ENCODE measurements at places on chromosomes 2 and 18.

DNA sequence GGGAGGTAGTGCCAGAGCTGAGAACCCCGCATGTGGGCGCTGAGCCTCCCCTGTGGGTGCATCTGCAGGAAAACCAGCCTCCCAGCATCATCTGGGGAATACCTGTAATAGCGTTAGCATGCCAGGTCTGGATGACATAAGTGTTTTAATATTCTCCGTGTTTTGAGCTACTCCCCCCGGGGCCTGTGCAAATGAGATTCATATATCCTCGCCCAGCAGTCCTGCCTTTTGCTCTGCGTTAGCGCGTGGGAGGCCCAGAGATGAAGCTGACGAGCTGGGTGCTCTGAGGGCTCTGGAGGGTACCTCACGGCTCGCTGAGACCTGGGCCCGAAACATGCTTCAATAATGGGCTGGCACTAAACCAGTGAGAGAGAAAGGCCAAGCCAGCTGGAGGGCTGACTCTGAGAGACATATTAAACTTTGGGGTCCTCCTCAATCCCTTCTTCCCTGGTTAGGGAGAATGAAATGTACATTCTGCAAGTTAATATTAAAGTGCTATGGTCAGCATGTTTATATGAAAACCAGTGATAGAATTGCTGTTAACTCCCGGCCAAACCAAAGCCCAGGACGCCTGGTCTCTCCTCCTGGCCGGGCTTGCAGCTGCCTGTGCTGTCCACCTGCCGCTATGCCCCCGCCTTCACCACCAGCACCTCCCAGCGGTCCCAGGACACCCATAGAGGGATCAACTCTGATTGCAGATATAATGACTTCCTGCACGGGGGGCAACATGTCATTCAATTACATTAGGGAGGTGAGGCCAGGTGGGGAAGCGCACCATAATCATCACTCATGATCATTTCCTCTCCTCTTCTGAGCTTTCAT lies 77.0 kb downstream of the EDAR start:
- no peak for DNase-seq

- no peak for DNase-seq
Measured at GRCh38 chr2:208183972-208184705, 5.7 kb downstream of the C2orf80 start.

DNA sequence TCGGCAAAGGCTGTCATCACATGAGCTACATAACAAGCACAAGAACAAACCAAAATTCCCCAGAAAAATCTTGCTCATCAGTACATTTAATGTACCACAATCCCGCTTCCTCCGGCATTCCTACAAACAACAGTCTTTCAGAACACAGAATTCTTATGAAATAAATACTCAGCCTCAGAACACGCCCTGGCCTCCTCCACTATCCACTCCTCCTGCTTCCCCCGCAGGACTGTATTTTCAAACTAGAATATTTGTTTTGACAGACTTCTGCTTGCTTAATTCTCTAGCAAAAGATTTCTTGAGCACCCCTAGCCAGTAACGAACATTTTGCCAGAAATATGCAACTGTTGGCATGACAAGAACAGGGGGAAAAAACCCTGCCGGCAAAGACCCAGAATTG lies 131.2 kb downstream of the THADA start:
- DNase-seq: no peak

DNA sequence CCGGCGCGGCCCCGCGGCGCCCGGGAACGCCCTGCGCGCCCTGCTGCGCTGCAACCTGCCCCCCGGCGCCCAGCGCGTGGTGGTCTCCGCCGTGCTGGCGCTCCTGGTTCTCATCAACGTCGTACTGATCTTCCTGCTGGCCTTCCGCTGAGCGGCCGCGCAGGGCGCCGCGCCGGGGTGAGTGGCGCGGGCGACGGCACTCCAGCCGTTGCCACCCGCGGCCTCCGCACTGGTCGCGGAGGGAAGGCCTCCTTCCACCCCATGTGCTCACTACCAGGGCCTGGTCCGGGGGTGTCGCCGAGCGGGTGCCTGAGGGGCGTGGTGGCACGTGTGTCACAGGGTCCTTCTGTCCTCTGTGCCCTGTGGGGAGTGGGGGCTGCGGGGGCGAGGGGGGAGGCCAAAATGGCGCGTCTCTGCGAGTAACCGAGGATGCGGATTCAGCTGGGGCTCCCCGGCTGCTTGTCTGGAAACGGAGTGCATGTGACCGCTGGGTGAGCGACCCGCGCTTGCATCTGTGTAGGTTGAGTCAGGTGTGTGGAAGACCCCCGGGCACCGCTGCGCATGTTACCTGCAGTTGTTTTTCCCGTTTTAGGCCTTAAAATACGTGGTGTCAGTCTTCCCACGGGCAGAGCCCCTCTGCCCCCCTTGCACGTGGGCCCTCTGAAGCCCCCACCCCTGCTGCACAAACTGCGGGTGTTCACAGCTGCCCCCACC lies 58.0 kb downstream of the FAM168B start:
- no peak for DNase-seq

GRCh38 chr2:188725746-188726360 lies 248.3 kb upstream of the COL3A1 start:
- DNase-seq: no peak

GRCh38 chr2:71833855-71834560 lies 313.7 kb downstream of the CYP26B1 start:
- no peak for DNase-seq

- DNase-seq: no peak
Measured at GRCh38 chr18:55477860-55478581, 110.0 kb downstream of the TCF4 start.

DNA sequence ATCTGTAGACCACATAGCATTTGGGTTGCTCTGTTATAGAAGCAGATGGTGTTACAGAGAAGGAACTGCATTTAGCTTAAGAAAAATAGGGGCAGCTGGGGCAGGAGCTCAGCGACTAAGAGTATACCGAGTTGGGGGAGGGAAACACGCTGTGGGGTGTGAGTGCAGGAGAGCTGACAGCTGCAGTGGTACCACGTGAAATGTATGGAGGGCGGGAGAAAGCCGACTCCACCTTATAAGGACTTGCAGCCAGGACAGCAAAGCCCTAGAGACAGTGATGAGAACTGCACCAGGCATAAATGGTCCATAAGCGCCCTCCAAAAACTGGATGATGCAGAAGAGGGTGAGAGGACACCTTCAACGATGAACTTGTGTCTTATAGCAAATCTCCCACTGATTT lies 237.6 kb downstream of the PRKCE start:
- DNase-seq: no peak

DNA sequence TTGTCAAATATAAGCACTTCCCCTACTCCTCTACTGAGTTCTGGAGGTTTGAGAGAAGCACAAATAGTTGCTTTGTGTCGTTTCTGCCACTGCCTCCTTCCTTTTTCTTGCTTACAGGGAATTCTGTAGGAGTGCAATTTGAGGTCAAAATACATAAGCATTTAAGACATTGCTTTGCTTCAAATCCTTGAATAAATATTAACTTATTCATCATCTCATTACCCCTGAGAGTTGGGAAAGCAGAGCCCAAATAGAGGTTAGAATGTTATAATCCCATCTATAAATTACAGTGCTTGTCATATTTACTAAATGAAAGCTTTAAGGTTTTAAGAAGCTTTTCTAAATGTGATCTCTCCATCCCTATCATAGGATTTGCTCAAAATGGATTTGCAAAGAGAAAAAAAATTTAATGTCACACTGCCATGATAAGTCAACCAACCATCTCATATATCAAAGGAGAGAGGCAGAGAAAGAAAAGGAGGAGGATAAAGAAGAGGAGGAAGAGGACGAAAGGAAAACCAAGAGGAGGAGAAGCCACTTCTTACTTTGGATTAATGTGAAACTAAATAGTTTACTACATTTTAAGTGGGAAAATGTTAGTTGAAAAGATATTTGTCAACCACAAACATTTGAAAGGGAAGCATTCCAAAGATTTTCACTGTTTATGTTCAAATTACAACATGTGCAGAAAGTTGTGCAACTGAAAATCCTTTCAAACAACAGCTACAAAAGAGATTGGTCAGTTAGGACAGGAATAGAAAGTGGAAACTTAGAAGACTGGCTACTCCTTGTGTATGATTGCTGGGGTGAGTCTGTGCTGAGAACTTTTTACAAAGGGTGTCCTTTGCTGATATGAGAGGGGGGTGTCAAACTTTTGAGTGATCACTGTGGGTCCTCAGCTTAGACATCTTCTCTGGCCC lies 277.3 kb upstream of the FN1 start:
- DNase-seq: no peak

GRCh38 chr2:163312713-163313112 lies 423.1 kb downstream of the FIGN start:
- DNase-seq: no peak

GRCh38 chr2:205800224-205800623 lies 117.9 kb downstream of the NRP2 start:
- DNase-seq: no peak

DNA sequence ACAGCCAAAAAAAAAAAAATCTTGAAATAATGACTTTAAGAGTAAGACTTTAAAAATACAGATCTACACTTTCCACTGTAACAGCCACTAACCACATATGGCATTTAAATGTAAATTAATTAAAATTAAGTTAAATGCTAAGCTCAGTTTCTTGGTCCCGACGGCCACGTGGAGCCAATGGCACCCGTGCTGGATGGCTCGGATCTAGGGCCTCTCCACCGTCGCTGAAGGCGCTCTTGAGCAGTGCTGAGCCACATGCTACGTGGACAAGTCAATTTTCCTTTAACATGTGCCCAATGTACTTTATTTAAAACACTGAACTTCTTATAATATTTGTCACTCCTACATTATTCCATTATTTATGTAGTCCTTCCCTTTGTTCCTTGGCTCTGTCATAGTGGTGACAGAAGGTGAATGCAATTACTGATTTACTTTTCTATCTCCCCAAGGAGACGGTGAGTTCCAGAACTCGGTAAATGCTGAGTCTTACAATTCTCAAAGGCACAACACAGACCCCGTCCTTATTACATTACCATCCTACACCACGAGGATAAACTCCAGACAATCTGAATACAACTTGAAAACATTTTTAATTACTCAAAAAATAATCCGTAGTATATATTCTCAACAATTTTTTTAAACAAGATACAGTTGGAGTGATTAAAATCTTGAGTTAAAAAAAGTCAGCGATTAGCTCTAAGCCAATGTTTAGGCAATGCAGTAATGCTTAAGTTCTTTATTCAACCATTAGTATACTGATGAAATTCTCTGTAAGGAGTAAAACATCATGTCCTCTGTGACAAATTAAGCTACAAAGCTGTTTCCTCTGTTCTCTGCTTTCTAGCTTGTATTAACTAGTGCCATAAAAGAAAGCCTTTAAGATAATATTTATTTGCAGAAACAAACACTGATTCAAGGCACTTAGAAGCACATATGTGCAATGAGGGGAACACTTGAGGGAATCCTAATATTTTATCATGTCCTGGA lies 95.1 kb downstream of the AFF3 start:
- DNase-seq: no peak

- no peak for DNase-seq
Measured at GRCh38 chr2:165634855-165635254, 159.2 kb downstream of the GALNT3 start.

DNA sequence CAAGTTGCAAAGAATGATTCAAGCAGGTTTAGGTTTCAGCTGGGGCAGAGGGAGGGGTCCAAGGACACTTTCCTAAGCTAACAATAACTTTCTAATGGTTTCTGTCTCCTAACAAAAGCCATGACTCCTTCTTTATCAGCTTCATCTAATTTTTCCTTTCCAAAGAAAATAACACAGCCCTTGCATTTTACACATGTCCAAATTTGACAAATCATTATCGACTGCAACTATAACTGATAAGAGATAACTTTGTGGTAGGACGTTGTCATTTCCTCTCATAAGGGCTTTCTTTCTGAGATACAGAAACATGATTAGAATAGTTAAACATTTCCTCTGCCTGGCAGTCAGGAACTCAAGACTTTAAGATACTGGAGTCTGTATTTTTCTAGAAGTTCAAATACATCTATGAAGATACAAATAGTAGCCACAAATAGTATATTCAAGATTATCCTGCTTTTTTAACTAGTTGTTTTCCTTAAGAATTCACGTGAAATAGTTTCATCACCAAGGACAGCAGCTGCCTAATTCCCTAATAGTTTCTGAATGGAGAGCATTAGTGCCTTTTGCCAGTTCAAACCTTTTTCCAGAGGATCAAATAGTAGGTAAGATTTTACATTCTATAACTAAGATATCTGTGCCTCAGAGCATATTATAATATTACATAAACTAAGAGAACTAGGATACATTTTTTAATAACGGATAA lies 263.2 kb downstream of the EXOC6B start:
- DNase-seq: no peak

- DNase-seq: no peak
Measured at GRCh38 chr2:232042911-232043574, 81.5 kb downstream of the DIS3L2 start.

DNA sequence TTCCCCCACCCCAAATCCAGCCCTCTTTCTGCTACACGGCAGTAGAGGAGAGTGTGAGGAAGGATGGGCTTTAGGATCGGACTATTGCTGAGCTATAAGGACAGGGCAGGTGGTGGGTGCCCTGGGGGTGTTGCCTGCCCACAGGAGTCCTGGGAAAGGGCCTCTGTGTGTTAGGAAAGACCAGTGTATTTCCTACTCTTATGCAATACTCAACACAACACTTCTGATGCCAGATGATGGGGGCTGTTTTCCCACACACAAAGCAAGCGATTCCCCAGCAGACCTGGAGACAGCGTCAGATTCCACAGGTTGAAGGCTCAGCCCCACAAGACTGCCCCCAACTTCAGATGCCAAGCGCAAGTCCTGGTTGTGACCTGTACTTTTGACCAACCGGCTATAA lies 91.0 kb upstream of the LCLAT1 start:
- no peak for DNase-seq

DNA sequence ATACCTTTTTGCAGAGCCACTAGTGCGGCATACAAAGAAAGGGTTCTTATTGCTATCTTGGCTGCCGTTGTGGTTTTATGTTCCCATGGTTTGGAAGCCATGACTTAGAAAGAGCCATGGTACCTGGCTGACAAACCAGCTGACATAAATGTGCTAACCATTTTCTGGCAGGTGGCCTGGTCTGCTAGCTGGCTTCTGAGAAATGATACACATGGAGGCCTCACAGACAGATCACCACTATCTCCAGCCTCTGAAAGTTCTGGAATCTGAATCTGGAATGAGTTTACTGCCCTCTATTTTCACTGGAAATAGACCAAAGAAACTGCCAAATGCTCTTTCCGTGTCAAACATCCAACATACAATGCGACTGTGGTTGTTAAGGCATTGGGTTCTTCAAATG lies 123.7 kb downstream of the QPCT start:
- DNase-seq: no peak

GRCh38 chr2:239053801-239054503 lies 206.1 kb downstream of the TWIST2 start:
- no peak for DNase-seq

GRCh38 chr2:203909261-203909967 lies 27.1 kb upstream of the ICOS start:
- DNase-seq: no peak

- no peak for DNase-seq
Measured at GRCh38 chr2:16466133-16466820, 199.4 kb downstream of the CYRIA start.

GRCh38 chr2:621303-622099 lies 55.7 kb downstream of the TMEM18 start:
- DNase-seq: no peak

GRCh38 chr2:145958611-145959010 lies 1438.7 kb upstream of the ZEB2 start:
- no peak for DNase-seq

GRCh38 chr2:121279476-121280220 lies 5.4 kb downstream of the TFCP2L1 start:
- no peak for DNase-seq

GRCh38 chr18:36889742-36890141 lies 60.8 kb downstream of the KIAA1328 start:
- DNase-seq: no peak

Data from stimulated activated CD4-positive, alpha-beta T cell treated with anti-CD3 and anti-CD28 coated beads, Interleukin-15, amount 100 ng/mL, for 1 hour (primary cell).